ENCODE measurements at places on chromosomes 12 and 14.

GRCh38 chr14:103871596-103872480, 24.5 kb upstream of the PPP1R13B start:
- DNase-seq: peak; percentile 37

- no peak for DNase-seq
Observed at GRCh38 chr14:55741240-55741639, 161.2 kb downstream of the KTN1 start.

DNA sequence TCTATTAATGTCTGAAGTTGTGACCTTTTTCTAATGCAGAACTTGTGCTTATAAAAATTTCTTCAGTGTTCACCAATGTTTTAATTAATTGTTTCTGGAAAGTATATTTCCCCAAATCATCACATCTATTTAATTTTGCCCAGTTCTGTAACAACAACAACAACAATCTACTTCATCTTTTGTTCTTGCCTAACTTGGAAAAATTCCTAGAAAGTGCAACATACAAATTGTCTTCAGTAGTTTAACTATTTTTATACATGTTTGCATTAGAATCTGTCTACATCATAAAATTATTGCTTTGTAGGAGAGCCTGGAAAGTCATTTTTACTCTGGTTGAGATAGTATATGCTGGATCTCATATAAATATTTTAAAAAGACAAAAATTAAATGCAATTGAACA, 38.5 kb downstream of the CCER1 start:
- DNase-seq: no peak

- DNase-seq: no peak
Observed at GRCh38 chr12:89299931-89300330, 52.4 kb downstream of the DUSP6 start.

DNA sequence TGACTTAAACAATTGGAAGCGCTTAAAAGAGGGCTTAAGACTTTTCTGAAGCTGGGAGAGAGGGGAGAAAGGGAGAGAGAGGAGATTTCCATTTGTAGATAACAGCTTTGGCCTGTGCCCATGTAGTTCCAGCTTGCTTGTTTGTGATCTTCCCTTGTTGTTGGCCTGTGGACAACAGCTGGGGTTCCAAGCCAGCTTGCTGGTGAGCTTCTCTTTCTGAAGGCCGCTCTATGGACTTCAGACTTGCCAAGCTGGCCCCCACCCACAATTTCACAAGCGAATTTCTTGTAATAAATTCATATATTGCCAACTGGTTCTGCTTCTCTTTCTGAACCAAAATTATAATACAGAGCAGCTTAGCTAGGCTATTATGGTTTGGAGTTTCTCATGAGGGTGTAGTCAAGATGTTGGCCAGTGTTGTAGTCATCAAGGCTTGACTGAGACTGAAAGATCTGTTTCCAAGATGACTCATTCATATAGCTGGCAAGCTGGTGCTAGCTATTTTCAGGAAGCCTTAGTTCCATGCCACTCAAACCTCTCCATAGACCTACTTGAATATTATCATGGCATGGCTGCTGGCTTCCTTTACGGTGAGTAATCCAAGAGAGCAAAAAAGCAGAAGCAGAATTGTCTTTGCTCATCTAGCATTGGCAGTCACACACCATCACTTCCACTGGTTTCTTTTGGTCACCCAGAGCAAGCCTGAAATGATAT, 89.4 kb downstream of the ATP23 start:
- DNase-seq: no peak

DNA sequence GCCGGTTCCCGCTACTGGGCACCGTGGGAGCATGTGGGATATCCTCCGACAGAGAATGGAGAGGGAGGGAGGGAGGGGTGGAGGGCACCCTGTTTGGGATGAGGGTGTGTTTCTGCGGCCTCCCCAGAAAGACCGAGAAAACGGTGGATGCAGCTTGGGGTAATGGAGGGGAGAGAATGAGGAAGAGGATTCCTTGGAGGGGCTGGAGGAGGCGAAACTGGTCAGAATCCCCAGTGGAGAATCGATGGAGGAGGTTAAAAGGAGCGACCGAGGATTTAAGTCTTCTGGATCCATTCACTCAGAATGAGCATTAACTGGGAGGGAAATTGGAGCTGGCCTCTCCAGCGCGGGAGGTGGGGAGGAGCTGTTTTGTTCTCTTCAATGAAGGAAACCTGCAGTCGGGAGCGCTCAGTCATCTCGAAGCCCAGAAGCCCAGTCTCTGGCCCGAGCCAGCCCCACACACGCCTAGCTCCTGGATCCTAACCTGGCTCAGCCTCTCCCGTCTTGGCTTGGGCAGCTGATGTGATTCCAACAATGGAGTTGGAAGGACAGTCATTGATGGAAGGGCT, 581 bp downstream of the ARG2 start:
- no peak for DNase-seq

- no peak for DNase-seq
Observed at GRCh38 chr14:54708161-54708560, 141.2 kb downstream of the SAMD4A start.

GRCh38 chr12:31491241-31491794, 99.6 kb downstream of the DENND5B start:
- DNase-seq: no peak

DNA sequence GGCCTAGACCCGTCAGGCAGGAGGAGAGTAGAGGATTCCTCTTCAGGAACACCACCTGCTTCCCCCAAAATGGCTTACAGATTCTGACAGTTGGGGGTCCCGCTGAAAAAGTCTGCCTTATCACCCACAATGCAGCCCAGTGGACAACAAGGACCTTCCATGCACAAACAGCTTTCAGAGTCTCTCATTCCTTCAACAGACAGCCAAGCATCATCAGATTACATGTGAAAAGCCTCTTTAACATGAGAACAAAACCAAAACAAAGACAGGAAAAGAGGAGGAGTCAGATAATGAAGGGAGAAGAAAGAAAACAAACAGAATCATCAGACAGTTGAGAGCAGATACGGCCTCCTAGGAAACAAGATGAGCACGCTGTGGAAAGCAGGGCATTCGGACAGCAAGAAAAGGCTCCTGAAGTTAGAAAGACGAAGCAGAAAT, 18.3 kb downstream of the KCTD10 start:
- no peak for DNase-seq

DNA sequence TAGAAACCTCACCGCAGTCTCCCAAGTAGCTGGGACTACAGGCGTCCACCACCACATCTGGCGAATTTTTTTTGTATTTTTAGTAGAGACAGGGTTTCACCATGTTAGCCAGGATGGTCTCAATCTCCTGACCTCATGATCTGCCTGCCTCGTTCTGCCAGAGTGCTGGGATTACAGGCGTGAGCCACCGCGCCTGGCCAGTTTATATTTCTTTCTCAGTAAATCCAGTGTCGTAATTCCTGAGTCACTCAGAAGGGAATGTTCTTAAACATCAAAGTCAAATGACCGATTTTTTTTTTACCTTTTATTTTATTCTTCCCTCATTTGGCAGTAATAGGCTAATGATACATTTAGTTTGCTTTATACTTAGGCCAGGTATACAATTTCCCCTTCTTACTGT, 80.5 kb downstream of the FBXO33 start:
- no peak for DNase-seq

GRCh38 chr12:11815397-11815796, 165.9 kb downstream of the ETV6 start:
- DNase-seq: no peak

DNA sequence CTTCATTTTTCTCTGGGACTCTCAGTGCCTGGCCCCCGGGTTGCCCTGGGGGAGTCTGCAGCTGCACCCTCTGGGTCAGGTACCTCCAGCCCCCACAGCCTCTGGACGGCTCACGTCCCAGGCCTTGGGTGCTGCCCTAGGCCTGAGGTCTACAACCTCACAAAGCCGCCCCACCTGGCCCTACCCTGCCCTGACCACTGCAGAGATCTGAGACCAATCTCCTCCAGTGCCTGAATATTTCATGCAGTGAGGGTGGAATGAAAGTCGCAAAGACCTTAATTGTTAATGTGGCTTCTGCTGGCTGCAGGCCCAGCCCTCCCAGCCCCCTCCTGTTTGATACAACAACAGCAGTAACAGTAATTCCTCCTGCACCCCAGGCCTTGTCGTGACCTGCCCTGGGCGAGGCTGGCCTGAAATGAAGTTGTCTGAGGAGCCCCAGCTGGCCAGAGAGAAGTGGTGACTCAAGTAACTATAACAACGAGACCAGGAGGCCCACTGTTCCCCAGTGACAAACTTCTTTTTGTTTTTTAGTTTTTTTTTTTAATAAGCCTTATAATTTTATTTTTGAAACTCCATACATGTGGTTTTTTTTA, 8.8 kb upstream of the CCDC85C start:
- DNase-seq: no peak

DNA sequence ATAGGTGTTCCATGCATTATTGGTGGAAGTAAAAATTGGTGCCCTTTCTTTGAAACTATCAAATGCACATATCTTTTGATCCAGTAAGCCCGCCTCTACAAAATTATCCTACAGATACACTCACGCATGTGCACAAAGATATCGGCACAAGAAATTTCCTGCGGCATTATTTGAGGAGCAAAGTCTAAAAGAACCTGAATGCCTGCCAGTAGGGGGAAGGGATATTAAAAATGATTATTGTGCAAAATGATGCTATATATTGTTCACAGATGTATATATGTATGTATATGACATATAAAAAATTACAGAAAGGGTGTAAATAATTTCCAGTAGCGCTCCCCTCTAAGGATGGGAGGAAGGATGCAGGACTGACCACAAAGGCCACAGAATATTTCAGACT, 24.7 kb upstream of the ADIPOR2 start:
- no peak for DNase-seq

- DNase-seq: no peak
Observed at GRCh38 chr12:39116861-39117260, 211.5 kb upstream of the CPNE8 start.

- DNase-seq: no peak
Observed at GRCh38 chr14:100679707-100680438, 46.8 kb upstream of the DLK1 start.

DNA sequence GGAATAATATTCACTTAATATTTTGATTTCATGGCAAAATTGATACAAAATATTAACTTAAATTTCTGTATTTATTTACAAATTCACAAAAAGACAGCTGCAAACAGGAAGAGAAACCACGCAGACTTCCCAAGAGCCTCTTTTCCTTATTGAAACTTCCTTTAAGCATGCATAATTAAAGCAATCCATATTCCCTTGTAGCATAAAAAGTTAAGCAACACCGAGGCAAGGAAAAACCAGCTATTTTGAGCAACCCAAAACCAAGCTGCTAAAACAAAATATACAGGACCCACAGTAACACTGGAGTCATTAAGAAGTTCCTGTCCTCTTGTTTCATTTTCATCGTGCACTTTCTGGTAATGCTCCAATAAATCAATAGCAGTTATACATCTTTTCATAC, 58.0 kb downstream of the EEA1 start:
- no peak for DNase-seq

DNA sequence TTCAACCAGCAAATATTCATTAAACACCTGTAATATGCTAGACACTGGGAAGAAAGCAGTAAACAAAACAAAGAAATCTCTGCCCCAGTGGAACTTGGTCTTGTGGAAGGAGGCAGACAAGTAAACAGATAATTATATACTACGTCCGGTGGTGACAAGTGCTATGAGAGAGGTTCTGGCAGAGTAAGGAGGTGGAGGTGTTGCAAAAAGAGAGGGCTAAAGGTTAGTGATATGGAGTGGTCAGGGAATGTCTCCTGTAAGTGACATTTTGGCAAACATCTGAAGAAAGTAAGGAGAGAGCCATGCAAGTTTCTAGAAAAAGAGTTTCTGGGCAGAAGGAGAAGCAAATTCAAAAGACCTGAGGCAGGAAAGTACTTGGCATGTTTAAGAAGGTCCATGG, 73.4 kb downstream of the RIC8B start:
- no peak for DNase-seq

DNA sequence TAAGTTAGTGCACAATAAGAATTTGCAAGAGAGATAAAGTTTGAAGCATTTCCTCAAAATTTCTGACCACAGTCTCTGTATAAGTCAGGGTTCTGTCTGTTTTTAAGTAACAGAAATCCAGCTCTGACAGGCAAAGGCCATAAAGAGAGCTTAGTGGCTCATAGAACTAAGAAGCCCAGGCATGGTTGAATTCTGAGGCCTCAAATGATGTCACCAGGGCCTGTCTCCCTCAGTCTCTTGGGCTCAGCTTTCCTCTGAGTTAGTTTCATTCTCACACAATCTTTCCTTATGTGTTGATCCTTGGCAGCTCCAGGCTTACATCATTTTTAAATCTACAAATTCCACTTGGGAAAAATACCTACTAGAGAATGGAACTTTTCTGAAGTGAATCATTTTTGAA, 173.4 kb upstream of the ATP2B1 start:
- DNase-seq: no peak

DNA sequence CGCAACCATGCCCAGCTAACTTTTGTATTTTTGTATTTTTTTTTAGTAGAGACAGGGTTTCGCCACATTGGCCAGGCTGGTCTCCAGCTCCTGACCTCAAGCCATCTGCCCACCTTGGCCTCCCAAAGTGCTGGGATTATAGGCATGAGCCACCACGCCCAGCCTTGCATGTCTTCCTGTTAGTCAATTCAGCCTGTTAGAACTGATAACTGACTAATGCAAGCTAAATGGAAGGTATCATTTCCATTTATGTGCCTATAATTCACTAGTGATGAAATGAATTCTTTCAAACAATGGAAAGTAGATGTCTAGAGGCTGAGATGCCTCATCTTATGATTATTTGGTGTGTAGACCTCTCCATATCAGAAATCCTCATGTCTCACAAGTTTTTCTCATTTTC, 37.3 kb upstream of the DIP2B start:
- no peak for DNase-seq

DNA sequence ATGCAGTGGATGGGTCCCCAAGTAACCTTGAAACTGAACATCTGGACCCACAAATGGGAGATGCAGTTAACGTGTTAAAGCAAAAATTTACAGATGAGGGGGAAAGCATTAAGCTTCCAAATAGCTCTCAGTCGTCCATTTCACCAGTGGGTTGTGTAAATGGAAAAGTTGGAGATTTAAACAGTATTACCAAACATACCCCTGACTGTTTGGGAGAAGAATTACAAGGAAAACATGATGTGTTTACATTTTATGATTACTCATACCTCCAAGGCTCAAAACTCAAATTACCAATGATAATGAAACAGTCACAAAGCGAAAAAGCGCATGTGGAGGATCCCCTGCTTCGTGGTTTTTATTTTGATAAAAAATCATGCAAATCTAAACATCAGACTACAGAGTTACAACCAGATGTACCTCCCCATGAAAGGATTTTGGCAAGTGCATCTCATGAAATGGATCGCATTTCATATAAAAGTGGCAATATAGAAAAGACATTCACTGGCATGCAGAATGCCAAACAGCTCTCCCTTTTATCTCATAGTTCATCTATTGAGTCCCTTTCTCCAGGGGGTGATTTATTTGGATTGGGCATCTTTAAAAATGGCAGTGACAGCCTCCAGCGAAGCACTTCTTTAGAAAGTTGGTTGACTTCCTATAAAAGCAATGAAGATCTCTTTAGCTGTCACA, 116.6 kb upstream of the NPAS3 start:
- DNase-seq: no peak

GRCh38 chr14:70685474-70686197, 43.9 kb downstream of the TTC9 start:
- no peak for DNase-seq
